ENCODE measurements at places on chromosomes 1 and 21. TPM values are rescaled to one million over a fixed set of nuclear protein-coding genes. Genes with fewer than 3 reads are reported as not detected.

DNA sequence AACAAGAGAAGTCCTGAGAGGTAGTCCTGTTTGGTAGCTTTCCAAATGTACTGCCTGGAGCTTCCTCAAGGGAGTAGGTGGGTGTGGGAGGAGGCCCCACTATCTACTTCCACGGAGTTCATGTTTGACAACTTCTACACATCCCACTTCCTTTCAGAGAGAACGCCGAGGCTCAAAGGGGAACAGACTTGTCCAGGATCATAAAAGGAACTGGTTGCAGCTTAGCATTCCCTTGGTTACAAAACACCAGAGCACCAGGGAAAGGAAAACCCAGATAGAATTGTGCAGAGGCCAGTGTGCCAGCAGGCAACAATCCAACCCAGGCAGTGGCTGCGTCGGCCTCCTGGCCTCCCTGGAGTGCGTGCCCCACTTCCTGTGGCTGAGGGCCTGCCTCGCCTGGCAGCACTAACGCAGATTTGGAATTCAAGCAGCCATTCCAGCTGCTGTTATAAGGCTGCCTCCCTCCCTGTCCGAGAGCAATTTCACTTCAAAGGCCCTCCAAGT lies 4.2 kb upstream of the RAP1GAP start:
- peak overlapping the region; percentile 64 for H3K27ac ChIP-seq
- no peak overlapping the region for H3K4me3 ChIP-seq
- peaks cover 43% of the 10 kb centered on the region for H3K4me1 ChIP-seq
- peaks cover 10% of the 10 kb centered on the region for H3K27me3 ChIP-seq

GRCh38 chr1:224433701-224434672 lies 610 bp downstream of the WDR26 start:
- no peaks in the 10 kb centered on the region for H3K36me3 ChIP-seq
- H3K27ac ChIP-seq: peak overlapping the region; percentile 96
- H3K27me3 ChIP-seq: no peaks in the 10 kb centered on the region

DNA sequence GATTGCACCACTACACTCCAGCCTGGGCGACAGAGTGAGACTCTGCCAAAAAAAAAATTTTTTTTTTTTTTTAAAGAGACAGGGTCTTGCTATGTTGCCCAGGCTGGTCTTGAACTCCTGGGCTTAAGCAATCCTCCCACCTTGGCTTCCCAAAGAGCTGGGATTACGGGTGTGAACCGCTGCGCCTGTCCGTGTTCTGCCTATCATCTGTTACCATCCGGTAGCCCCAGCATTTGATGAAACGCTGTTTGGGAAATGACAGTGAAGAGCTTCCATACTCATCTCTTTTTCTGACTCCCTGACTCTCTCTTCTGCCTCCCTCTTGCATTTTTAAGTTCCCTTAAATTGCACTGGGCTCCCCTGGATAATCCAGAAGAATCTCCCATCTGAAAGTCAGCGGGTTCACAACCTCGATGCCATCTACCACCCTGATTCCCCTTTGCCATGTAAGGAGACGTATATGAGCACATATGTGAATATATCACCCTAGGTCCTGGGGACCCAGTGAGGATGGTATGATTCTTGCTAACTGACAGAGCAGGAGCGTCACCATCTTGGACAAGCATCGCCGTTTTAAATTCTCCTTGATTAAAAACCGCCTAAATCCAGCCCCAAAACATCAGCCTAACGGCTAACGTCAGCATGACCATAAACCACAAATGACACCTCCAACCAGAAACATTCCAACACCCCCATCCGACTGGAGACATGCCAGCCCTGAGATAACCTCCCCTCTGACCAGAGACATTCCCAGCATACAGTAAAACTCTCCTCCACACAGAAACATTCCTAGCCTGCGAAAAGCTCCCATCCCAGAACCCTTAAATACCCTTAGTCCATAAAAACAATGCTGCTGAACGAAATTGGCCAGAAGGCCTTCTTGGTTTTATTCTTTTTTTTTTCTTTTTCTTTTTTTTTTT lies 12.4 kb downstream of the TNFRSF8 start:
- H3K27ac ChIP-seq: no peak overlapping the region
- no peaks in the 10 kb centered on the region for H3K4me1 ChIP-seq
- no peaks in the 10 kb centered on the region for H3K36me3 ChIP-seq
- peak; percentile 46 for DNase-seq
- H3K27me3 ChIP-seq: no peaks in the 10 kb centered on the region

COL6A2 gene
- total RNA-seq: 118 TPM

GRCh38 chr1:151619489-151620093 lies 7.7 kb downstream of the SNX27 start:
- peak overlapping the region; percentile 73 for H3K27ac ChIP-seq
- H3K4me1 ChIP-seq: no peaks in the 10 kb centered on the region
- no peak for DNase-seq
- no peaks in the 10 kb centered on the region for H3K27me3 ChIP-seq
- H3K4me3 ChIP-seq: no peak overlapping the region
- no peaks in the 10 kb centered on the region for H3K36me3 ChIP-seq

OR14I1 gene
- total RNA-seq: not detected

GRCh38 chr1:194175251-194175650 lies 988.8 kb upstream of the B3GALT2 start:
- no peak for DNase-seq
- no peak overlapping the region for H3K27ac ChIP-seq
- H3K27me3 ChIP-seq: no peaks in the 10 kb centered on the region
- no peak overlapping the region for H3K4me3 ChIP-seq

CD5L gene
- total RNA-seq: 0.67 TPM

DNA sequence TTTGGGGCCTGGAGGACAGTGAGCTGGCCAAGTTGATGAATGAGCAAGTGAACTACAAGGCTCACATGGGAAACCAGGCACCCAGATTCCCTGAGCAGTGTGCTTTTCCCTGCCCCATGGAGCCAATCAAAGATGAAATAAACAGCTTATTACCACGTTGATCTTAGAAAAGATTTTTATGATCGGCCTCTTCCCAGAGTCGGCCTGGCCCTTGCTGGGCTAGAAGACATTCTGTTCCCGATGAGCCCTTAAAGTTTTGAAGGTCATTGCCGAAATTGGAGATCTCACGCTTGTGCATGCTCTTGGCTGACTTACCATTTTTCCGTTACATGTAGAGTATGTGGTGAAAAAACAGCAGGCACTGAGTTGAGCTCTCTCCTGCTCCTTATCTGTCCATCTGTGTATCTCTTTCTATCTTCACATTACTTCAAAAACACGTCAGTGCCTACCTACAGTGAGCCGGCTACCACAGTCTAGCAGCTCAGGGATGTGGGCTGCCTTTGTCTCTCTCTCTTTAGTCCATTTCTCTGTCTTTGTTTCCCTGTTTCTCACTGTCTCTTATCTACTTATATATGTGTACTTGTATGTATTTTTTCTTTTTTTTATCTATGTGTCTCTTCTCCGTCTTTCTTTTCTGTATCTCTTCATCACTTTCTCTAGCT lies 248.8 kb upstream of the USP24 start:
- H3K36me3 ChIP-seq: no peaks in the 10 kb centered on the region
- no peak overlapping the region for H3K4me3 ChIP-seq
- no peaks in the 10 kb centered on the region for H3K4me1 ChIP-seq

- no peak overlapping the region for H3K27ac ChIP-seq
- no peak overlapping the region for H3K4me3 ChIP-seq
- DNase-seq: no peak
These were observed 525.0 kb downstream of the PTPRU start for GRCh38 chr1:29761159-29761928.

DNA sequence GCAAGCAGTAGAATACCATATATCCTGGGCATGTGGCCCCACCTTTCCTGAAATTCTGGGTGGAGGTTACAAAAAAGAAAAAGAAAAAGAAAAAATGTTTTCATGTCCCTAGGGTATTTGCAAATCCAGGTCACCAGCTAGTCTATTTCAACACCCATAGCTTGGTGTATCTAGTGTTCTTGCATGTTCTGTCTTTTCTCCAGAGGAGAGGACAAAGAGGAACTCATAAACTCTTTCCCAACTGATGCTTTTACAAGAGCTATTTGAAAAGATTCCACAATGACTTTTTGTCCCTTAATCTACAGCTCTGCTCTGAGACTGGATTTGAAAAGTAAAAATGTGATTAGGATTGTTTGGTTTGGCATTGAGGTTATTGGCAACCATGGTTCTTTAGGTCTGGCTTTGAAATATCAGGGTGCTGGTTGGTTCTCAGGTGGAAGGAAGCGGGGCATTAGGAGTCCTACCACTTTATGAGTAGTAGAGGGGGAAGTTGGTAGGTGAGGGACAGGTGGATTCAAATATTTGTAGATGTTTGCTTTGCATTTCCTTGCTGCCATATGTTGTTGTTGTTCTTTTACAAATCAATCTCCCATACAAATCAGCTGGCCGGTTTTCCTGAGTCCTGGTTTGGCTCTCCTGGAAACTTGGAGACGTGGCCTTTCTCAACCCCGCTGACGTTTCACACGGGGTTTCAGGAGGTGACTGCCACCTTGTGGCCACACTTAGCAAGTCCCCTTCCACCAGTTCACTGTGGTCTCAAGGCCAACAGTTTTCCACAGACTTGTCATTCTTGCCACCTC lies 126.7 kb upstream of the KIAA0040 start:
- DNase-seq: peak; percentile 83
- H3K4me3 ChIP-seq: no peak overlapping the region
- H3K27ac ChIP-seq: peak overlapping the region; percentile 82
- H3K36me3 ChIP-seq: no peaks in the 10 kb centered on the region
- H3K27me3 ChIP-seq: no peaks in the 10 kb centered on the region
- H3K4me1 ChIP-seq: peaks cover 20% of the 10 kb centered on the region

GRCh38 chr1:183327434-183328290 lies 90.5 kb downstream of the NMNAT2 start:
- no peaks in the 10 kb centered on the region for H3K27me3 ChIP-seq
- H3K4me3 ChIP-seq: no peak overlapping the region
- H3K4me1 ChIP-seq: peaks cover 5% of the 10 kb centered on the region
- peak overlapping the region; percentile 9 for H3K27ac ChIP-seq
- H3K36me3 ChIP-seq: no peaks in the 10 kb centered on the region

GRCh38 chr1:220250681-220251080 lies 21.6 kb downstream of the RAB3GAP2 start:
- peaks cover 20% of the 10 kb centered on the region for H3K36me3 ChIP-seq
- H3K27me3 ChIP-seq: no peaks in the 10 kb centered on the region
- H3K27ac ChIP-seq: no peak overlapping the region
- DNase-seq: no peak
- H3K4me1 ChIP-seq: no peaks in the 10 kb centered on the region
- H3K4me3 ChIP-seq: no peak overlapping the region

GRCh38 chr1:110051262-110051648 lies 16.8 kb downstream of the STRIP1 start:
- H3K27ac ChIP-seq: peak overlapping the region; percentile 22
- DNase-seq: no peak
- no peaks in the 10 kb centered on the region for H3K27me3 ChIP-seq
- peaks cover 27% of the 10 kb centered on the region for H3K4me1 ChIP-seq
- no peak overlapping the region for H3K4me3 ChIP-seq
- H3K36me3 ChIP-seq: peaks cover 100% of the 10 kb centered on the region

SPRR3 gene
- not detected for total RNA-seq

DNA sequence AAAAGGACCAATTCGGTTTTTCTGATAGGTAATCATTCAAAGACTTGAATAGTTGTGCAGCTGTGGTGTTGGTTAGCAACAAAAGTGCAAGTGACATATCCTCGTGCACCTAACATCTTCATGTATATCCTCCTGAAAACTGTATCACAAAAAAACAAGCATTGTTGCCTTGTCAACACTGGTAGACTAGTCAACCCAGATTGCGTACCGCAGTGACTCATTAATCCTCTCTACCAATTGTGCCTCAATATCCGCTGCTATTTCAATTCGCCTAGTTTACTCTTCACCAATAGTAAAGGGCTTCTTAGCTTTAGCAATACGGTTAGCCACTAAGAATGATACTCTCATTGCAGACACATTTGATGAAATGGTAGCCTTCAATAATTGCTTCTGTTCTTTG lies 3.5 kb downstream of the HHAT start:
- H3K27ac ChIP-seq: no peak overlapping the region
- H3K27me3 ChIP-seq: no peaks in the 10 kb centered on the region
- H3K36me3 ChIP-seq: no peaks in the 10 kb centered on the region
- no peak for DNase-seq
- H3K4me3 ChIP-seq: no peak overlapping the region

ST6GALNAC5 gene
- 0.78 TPM for total RNA-seq

GRCh38 chr21:42186591-42186990 lies 32.3 kb upstream of the ABCG1 start:
- H3K4me1 ChIP-seq: no peaks in the 10 kb centered on the region
- no peaks in the 10 kb centered on the region for H3K27me3 ChIP-seq

MFAP2 gene
- 3.7 TPM for total RNA-seq

BNIPL gene
- 0.38 TPM for total RNA-seq

MCOLN3 gene
- total RNA-seq: 0.35 TPM

DNA sequence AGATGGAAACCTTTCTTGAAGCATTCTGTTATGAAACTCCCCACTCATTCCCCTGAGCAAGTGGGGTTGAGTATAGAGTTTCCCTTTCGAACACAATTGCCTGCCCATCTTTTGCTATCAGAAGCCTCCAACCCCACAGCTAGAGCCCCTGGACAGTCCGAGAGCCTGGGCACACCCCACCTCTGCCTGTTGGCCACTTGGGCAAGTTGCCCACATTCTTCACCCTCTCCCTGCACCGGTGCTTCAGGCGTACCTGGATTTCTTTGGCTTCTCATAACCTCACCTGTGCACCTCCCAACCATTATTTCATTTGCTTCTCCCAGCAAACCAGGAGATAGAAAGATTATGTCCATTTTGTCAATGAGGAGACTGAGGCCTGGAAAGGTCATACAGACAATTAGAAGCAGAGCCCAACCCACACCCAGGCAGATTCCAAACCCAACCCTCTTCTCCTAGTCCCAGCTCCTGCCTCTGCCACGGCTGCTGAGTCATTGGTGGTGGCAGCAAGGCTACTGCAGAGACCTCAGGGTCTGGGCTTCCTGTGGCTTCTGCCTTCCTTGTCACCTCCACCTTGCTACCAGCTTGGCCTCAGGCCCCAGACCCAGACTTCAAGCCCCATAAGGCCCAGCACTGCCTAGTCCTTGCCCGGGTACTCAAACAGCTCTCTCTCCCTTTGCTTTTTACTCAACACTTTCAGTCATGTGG lies 118.7 kb upstream of the ZBTB40 start:
- no peak overlapping the region for H3K27ac ChIP-seq
- no peaks in the 10 kb centered on the region for H3K36me3 ChIP-seq

KCNJ6 gene
- total RNA-seq: not detected

BACE2 gene
- total RNA-seq: 22.8 TPM

CHI3L1 gene
- total RNA-seq: 0.48 TPM

- H3K27me3 ChIP-seq: no peaks in the 10 kb centered on the region
- no peaks in the 10 kb centered on the region for H3K36me3 ChIP-seq
- no peak overlapping the region for H3K27ac ChIP-seq
- no peak for DNase-seq
These were observed 21.2 kb downstream of the CRNN start for GRCh38 chr1:152392909-152393308.

All from heart left ventricle (tissue), 16 donors.